EH (cell line): ENCODE measurements at places on chromosomes 7 and 10.

DNA sequence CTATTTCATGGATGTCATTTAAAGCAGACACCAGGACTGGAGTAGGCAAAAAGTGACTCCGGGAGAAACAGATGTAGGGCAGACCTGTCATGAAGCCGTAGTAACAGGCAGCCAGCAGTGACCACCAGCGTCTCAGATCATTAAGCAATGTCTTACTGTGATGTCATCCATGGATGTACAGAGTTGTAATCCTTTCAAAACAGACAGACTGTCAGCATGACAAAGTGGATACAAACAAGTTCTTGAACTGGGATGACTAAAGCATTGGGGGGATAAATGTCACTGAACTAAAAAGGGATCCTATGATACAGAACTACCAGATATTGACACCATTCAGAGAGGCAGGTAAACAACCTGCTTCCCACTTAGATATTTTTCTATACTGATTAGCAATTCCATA is 675.5 kb downstream of the PARD3 start:
- DNase-seq: peak; percentile 38

DNA sequence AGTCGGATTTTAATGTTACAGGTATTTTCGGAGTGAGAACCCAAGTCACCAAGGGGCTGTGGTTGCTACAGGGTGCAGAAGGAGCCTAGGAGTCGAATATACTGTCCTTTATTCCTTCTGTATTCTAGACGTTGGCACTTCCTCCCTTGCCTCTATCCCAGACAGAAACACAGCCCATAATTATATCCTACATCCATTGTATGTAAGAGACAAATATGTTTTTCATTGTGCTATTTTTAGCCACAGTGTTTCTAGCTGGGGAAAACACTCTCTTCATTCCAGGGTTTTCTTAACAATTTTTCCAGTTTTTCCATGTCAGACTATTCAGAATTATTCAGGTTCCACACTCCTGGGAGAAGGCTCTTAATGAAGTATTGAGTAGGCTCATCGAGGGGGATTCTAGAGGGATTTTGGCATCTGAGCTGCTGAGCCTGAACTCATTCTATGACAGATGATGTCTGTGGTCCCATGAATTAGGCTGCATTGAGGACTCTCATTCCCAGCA is 32.6 kb downstream of the KIAA1217 start:
- no peak for DNase-seq

GRCh38 chr10:70804421-70804808 is 11.3 kb upstream of the SGPL1 start:
- DNase-seq: no peak

DNA sequence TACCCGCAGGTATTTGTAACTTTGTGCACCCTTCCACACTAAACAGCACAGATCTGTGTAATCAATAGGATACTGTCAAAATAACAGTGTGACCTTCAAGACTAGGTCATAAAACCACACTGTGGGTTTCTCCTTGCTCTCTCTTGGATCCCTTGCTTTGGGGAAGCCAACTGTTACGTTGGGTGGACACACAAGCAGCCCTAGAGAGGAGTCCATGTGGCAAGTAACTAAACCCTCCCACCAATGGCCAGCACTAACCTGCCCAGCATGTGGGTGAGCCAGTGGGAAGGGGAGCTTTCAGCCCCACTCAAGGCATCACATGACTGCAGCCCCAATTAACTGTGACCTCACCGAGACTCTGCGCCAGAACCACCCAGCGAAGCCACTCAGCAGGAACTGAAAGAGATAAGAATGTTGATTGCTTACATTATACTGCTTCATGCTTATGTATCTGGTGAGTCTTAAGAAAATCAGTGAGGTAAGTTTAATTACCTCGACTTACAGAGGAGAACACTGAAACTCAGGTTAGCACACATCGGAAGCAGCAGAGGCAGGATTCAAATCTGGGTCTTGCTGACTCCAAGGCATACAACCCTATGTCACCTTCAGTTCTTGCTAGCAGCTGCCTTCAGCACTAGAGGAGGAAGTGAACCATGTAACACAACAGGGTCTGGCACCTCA is 9.4 kb upstream of the ZC3HAV1 start:
- no peak for DNase-seq

DNA sequence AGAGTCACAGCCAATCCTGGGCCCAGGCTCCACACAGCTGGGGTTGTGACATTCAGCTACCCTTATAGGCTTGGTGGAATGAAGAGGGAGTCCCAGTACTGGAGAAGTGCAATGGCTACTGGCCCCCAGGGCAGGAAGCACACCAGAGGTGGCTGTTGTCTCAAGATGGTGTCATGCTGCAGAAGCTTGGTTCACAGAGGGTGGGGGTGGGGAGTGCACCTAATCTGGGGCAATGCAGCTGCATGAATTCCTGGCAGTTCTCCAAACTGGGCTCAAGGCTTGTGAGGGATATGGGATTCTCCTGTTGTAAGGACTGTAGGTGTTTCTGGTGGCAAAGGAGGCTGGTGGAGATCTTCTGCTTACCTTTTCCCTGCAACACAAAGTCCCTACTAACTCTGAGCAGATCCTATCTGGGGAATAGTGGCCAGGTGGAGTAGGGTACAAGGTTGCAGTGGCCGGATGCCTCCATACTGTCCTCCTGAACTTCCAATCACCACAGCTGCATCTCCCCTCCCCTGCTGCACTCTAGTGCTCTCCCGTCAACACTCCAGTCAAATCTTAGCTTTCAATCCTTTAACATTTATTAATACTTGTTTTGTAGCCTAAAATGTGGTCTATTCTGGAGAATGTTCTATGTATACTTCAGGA is 27.4 kb upstream of the PLA2G12B start:
- DNase-seq: peak; percentile 30

- DNase-seq: no peak
Measured at GRCh38 chr10:116536810-116537209, 8.9 kb upstream of the PNLIP start.

DNA sequence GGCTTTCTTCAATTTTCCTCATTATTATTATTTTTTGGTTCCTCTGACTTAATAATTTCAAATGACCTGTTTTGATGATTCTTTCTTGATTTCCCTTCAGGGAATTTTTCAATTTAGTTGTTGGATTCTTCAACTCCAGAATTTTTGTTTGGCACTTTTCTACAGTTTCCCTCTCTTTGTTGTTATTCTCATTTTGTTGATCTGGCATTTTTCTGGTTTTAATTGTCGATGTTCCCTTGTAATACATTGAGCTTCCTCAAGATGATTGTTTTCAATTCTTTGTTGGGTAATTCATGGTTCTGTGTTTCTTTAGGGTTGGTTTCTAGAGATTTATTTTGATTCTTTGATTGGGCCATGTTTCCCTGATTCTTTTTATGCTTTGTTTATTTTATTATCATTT is 67.8 kb upstream of the DNAJC1 start:
- no peak for DNase-seq

DNA sequence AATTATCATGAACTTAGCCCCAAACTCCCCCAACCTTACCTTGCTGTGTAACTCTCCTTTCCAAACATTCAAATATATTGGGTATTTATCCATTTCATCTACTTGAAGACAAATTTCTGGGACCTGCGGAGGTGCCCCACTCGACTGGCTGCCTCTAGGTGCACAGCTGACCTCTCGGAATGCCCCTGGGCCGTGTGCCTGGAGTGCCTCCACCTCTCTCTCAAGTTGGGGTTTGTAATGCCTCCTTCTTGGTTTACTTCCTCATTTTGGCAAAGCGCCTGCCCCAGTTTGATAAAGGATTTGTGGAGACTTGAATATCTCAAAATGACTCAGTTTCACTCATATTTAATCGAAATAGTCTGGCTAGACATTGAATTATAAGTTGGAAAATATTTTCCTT is 16.6 kb downstream of the ZNF777 start:
- DNase-seq: no peak

DNA sequence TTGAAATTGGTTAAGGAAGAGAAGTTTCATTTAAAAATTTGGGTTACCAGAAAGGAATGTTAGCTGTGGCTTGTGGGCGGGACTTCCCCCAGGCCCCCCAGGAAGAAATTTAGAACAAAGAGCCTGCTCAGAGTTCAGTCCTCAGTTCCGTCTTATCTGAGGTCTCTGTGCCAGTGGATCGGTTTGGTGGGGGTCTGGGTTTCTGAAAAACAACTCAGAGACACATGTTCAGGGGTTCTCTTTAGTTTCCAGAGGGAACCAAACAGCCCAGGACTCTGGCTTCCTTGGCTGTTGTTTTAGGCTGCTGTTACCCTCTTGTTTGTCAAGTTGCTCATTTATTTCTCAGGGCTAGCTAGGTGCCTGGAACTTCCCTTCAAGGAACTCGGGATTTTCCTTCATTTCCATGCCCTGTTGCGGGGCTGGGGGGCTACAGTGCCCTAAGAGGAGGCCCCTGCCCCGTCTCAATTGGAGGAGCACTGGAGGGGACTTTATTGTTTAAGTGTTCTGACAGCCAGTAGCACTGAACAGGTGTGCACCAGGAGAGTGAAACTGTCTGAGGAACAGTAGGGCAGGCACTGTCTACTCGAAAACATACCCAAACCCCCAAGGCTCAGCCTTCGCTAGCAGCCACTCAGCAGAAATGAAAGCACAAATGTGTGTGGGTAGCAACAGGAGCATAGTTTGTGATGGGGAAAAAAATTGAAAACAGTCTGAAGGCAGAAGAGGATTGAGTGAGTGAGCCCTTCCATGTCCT is 59.9 kb downstream of the ALOX5 start:
- no peak for DNase-seq

DNA sequence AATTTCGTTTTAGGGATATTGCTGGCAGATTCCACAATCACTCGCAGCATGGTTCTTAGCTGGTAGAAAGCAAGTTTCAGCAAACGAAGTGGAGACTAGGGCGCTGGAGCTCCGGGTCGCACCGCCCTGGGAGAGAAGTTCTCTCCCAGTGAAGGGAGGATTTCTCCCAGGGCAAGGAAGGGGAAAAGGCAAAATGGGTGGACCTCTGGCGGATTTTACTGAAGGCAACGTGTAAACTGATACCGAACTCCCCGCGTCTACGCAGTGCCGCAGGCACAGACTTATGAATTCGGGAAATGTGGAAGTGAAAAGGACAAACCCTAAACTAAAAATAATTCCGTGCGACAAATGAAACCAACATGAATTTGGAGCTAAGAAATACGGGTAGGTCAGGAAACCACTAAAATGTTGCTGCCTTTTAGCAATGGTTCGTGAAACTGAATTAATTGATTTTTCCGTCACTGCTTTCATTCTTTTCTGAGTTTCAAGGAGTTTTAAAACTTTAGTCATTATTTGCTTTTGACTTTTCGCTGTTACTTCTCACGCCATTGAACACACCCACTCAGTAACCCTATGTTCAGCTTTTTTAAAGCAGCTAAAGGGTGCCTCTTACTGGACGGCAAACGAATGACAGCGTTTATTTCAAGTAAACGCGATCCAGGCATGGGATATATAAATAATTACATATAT is at the start of gene MYOF:
Gene MYOF (minus strand): TSS at position 190 of the 690 bp plus-strand sequence. CDS start 140 bp downstream, at position 50.
- peak; percentile 98 for DNase-seq
